ENCODE measurements at places on chromosomes 12 and 14.

GRCh38 chr14:95513291-95513690 lies 3.2 kb downstream of the SYNE3 start:
- DNase-seq = no peak

- no peak for DNase-seq
Measured at GRCh38 chr12:2493086-2493485, 301.7 kb upstream of the FKBP4 start.

DNA sequence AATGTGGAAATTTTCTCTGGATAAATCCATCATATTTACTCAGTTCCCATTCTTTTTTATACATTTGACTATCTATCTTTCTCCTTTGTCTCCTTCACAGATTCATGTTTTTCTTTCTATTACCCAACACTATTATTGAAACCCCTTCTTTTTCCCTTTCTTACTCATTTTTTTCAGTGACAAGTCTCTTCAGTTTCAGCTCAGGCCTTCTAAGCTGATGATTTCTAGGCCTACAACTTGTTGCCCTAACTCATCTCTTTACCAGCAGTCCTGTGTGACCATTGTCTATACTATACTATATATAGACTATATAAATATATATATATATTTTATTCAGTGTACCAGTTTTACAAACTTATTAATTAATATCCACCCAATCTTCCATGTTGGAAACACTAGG lies 31.8 kb downstream of the SLC16A7 start:
- no peak for DNase-seq

DNA sequence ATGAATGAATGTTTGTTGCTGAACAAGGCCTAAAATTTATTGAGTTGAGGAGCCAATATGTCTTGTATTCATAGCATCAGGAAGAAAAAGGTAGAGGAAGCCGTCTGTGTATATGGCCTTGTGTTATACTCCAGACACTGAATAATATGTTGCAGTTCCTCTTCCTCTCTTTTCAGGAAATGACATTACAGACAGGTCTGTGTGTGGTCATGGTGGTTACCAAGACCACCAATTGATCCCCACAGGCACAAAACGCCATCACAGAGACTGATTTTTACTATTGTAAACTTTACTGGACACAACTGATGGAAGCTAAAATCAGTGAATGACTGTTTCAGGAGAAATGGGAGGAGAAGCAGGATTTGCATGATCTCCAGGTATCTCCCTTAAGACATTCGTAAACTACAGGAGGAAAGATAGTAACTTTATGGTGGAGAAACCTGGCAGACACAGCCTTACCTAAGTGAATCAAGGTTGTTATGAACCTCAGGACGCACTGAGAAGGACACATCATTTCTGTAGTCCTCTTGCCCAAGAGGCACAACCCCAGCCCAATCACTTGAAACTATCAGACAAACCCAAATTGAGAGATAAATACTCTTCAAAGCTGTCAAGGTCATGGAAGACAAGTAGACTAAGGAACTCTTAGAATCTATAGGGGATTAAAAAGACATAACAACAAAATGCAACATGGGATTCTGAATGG lies 334.1 kb upstream of the RGS6 start:
- DNase-seq = no peak

- DNase-seq = no peak
Measured at GRCh38 chr12:22631863-22632463, 7.0 kb downstream of the ETNK1 start.

GRCh38 chr14:75522224-75522982 lies at the start of gene BATF:
Gene BATF, plus strand, starts transcription at chr14:75522469. Its CDS starts 214 bp downstream, at chr14:75522683.
- no peak for DNase-seq

DNA sequence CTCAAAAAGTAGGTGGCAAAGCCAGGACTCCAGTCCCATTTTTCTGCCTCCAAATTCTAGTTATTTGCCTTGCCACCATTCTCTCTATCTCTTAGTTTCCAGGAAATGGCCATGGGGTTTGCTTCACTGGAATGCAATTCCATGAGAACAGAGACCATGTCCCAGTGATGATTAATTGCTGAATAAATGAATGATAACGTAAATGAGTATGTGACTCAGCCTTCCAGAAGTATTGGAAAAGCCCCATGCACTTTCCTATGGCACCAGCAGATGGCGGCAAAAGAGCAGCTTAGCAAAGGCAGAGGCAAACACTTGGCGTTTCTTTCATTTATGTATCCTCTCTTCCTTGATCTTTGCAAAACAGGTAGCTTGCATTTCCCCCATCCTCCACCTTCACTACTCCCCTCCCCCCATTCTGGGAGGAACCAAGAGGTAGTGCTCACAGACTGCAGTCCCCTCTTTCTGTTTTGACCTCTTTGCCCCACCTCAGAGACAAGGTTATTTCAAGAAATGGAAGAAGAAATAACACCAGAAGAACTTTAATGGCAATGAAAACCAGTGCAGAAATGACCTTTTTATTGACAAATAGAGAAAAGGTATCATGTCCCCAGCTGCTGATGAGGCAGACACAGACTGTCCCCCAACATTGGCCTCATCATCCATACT lies 21.3 kb downstream of the TBX3 start:
- DNase-seq = no peak

- no peak for DNase-seq
Measured at GRCh38 chr12:95640516-95640915, 89.2 kb upstream of the USP44 start.

GRCh38 chr14:53993920-53994607 lies 37.4 kb upstream of the BMP4 start:
- DNase-seq = no peak

GRCh38 chr12:115709540-115710011 lies 567.9 kb downstream of the MED13L start:
- no peak for DNase-seq

GRCh38 chr12:68975811-68976210 lies 42.8 kb upstream of the CPM start:
- DNase-seq = no peak

GRCh38 chr14:50059763-50060616 lies 56.4 kb downstream of the VCPKMT start:
- no peak for DNase-seq

DNA sequence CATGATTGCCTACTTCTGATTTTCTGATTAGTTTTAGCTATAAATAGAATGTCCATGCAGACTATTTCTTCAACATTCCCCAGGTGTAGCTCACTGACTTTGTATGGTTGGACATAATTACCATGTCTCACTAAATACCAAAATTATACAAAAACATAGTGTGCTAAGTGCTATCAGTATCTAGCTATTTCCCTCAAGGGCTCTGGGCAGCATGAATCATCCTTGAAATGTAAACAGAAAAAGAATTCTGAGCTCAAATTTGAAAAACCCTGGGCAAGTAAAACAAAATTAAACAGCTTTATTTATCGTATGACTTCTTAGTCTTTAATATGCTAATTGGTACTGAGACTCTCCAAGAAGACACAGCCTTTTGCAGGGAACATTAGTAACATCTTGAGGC lies 82.9 kb downstream of the SPATA7 start:
- DNase-seq = no peak

- DNase-seq = no peak
Measured at GRCh38 chr12:26700430-26700829, 132.6 kb downstream of the ITPR2 start.

DNA sequence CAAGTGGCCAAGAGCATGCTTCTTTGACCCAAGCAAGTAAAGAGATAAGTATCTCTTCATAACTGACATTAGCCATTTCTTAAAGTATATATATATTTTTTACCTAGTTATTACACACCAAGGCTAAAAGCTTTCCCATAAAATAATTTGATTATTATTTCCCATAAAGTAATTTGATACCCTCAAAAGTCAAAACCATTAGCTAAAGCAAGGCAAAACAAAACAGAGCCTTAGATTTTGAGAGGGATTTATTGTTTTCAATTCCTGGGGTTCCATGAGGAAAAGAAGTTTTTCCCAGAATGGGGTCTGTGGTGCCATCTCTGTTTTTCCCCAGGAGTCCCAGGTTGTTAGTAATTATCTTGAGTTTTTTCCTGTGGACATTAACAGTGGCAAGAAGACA lies 125.5 kb upstream of the NUDT4 start:
- no peak for DNase-seq

- DNase-seq = no peak
Measured at GRCh38 chr14:59081720-59082119, 106.7 kb upstream of the DAAM1 start.

DNA sequence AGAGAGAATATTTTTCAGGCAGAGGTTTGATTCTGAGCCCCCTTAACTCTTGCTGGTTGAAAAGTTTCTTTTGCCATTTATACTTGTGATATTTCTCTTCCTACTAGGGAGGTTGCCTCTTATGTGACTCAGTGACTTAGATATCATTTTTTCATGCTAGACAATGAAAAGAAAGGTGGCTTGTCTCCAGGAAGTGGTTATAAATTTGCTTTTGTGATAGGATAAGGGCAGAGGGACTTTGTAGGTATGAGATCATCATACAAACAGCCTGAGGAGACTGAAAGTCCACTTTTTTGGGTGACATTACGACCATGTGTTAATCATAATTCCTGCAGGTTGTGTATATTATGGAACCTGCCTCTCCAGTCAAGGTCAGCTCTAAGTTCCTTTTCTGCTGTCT lies 35.8 kb downstream of the ACSM4 start:
- DNase-seq = no peak

DNA sequence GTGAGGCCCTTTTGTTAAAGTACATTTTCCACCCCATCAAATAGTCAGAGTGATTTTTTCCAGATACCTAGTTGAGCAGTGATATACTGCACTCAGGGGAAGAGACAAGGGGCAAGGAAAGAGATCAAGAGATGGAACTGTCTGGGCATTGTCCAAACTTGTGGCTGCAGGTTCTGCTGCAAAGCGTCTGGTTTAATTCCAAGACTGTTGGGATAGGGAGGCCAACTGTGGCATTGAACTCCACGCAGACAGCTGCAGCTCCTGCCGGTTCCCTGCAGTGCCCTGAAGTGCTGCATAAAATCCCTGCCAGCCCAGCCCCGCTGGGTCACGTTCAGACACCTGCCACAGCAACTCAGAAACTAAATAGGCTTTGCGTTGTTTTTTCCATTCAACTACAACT lies 30.5 kb downstream of the RPH3A start:
- no peak for DNase-seq

DNA sequence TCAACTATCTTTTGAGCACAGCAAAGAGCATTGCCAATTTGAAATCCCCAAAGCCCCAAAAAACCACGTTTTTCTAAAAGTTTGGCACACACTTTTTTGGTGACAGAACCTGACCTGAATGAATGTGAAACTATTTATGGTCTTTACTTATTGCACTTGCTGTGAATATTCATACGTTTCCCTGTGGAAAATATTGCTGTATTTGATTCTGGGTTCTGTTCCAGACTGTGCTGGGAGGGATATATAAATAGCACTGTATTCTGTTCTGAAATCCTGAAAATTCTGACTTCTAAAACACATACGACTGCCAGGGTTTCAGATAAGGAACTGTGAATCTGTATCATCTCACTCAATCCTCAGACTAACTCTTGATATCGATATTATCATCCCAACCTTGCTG lies 35.1 kb downstream of the NR1H4 start:
- DNase-seq = no peak

DNA sequence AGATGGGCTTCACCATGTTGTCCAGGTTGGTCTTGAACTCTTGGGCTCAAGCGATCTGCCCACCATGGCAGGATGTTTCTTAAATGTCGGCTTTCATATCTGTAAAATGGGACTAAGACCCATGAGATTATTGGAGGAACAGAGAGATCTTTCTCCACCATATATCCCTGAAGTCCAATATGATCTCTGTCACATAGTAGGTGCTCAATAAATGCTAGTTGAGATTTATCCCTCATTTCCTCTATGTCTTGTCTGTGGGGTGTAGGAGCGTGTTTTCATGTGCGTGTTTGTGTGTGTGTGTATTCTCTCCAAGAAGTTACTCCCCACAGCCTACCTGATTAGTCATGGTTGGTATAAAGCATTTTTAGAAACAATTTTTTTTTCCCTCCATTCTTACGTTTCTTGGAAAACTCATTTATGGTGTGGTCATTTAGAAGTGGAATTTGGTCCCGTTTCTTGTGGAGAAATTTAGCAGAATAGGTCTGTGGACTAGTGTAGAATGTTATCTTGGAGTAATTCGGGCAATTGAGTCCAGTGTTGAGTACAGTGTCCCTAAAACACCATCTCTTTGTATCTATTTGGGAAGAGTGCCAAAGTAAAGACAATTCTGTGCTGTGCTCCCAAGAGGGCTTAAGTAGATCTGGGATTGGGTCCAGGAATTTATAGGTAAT lies 4.3 kb downstream of the STRAP start:
- no peak for DNase-seq

DNA sequence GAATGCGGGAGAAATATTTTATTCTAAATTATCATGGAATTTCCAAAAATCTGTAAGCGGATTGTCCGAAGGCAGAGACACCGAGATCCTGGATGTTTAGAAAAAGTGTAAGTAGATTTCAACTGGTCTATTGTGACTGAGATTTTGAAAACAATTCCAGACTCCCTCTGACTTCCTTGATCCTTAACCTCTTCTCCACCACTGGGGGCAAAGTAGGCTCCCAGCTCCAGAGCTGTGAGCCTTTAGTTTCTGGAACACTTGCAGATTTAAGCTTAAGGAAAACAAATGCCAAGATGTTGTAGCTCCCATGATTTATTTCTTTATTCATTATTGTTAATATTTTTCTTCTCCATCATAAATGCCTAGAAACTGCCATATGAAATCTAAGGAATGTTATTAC lies 1320.5 kb upstream of the SEL1L start:
- DNase-seq = no peak

DNA sequence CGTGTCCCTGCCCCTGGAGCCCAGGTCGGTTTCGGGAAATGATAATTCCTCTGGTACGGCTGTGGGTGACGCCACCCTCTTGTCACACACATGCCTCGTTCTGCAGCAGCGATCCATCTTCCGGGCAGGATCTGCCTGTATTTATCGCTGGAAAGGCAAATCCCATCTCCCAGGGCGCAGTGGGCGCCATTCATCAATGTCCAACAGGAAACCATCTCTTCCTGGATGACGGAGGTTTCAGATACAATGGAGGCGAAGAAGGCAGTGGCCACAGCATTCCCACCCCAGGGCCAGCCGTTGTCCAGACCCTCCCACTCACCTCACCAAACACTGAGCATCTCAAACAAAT lies 74.2 kb downstream of the NOC4L start:
- no peak for DNase-seq

Measured in NT2/D1 (cell line).